ENCODE measurements at places on chromosomes 2 and 18.

GRCh38 chr2:44178950-44179349, 10.3 kb downstream of the PPM1B start:
- DNase-seq = no peak

DNA sequence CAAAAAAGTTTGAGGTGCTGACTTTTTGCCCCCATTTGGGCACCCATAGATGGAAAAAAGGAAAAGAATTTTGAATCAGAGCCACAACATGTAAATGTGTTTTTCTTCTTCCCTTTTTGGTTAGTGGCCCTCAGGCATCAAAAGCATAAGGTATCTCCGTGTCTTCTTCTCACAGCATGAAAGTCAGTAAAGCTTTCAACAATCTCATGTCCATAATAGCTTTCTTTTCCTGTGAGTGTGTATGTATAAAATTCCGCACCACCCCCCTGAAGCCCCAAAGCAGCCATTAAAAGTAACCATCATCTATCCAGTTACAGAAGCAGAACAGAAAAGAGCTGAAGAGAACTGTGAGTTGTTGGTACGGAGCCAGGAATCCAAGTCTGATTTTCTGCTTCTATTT, 1539.7 kb upstream of the ACVR2A start:
- no peak for DNase-seq

DNA sequence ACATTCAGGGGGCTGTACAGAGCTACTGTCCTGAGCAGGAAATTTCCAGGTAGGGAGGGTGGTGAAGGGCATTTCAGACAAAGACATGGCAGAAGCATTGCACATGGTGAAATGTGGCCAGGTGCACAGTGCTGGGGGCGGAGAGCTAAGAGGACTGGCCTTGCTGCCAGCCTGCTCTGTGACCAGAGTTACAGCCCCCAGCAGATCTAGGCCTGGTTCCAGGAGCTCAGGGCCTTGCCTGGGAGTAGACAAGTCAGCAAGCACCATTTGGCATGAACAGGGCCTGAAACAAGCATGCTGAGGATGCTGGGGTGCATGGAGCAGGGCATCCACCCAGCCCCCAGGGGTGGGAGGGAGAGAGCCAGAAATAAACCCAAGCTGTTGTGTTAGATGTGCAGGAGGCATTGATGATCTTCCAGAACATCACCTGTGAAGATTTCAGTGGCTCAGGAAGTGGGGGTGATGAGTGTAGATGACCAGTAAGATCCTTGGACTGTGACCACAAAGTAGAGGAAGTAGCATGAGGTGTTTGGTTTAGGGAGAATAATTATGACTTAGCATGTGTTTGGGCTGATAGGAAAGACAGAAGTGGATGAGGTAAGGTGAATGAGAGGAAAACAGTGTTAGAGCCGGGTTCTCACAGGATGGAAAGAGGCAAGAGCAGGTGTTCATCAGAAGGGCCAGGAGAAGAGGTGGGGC, 61.1 kb downstream of the COA5 start:
- no peak for DNase-seq

DNA sequence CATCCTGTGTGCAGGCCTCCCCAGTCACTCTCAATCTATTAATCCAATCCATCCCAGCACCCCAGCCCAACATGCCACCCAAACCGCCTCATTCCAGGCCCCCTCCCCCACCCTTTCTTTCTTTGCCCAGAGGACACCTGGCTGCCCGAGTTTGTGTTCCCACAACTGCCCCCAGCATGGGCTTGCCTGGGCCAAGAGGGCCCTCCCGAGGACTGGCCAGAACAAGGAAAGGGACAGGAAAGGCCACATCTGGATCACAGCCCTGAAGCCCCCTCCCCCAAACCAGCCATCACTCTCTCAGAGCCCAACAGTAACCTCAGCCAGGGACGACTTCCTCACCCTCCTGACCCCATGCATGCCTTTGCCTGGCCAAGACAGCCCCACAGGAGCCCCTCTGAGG, 1.2 kb downstream of the TNS1 start:
- no peak for DNase-seq

DNA sequence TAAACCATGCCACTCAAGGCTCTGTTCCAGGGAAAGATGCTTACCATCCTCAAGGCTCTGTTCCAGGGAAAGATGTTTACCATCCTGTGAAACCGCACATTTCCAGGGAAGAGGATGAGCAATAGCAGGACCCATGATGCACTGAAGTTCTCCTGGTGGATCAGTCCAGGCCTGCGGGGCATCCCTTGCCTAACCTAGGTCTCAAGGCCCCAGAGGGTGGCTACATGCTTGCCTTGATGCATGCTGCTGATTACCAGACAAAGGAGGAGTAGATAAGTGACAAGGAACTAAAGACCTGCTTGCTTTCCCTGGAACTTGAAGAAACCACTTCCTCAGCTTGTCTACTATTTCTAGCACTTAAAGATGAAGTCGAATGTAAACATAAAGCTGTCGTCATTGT, 111.0 kb upstream of the LINC00305 start:
- no peak for DNase-seq

DNA sequence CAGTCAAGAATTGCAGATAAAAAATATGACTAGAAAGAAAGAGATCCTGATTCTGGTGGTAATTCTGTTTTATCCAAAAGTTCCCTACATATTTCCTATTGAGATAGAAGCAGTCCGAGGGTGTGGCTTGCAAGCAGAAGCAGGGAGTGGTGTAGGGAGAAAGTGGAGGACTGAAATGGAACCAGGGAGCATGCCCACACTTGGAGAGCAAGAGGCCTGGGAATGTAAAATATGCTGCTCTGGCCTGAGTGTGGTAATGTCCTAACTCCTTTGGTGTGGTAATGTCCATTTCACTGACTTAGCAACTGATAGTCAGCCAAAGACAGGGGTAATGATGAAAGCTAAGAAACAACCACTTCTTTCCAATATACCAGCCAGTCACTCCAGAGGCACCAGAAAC, 30.1 kb upstream of the FMNL2 start:
- DNase-seq = no peak

- DNase-seq = no peak
Measured at GRCh38 chr2:171124541-171124940, 36.2 kb downstream of the TLK1 start.

DNA sequence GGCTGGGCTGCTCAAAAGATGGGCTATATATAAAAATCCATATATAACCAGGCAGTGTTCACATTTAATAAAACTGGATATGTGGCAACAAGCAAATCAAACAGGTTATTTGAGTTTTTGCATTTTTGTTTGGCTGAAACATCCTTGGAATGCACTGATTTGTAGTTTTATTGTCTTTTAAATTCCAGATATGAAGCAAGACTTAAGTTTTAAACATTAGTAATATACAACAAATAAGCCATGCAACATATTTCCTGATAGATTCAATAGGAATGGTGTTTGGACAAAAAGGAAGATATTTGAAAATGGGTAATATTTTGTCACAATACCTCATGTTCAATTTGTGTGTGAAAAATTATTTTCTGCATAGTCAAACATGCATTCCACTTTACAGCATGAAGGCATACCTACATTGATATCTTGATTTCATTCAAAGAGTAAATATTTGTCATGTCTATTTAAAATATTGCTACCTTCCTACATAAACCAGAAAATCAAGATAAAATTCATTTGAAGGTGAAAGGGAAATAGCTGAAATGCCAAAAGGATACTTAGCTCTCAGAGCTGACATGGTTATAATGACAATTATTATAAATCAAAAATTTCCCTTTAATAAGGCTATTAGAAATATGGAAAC, 132.3 kb upstream of the NETO1 start:
- no peak for DNase-seq

- no peak for DNase-seq
Measured at GRCh38 chr18:10405816-10406663, 48.4 kb upstream of the APCDD1 start.

- no peak for DNase-seq
Measured at GRCh38 chr18:31439807-31440325, 7.7 kb upstream of the DSG3 start.

- no peak for DNase-seq
Measured at GRCh38 chr2:181570833-181571661, 85.9 kb downstream of the CERKL start.

DNA sequence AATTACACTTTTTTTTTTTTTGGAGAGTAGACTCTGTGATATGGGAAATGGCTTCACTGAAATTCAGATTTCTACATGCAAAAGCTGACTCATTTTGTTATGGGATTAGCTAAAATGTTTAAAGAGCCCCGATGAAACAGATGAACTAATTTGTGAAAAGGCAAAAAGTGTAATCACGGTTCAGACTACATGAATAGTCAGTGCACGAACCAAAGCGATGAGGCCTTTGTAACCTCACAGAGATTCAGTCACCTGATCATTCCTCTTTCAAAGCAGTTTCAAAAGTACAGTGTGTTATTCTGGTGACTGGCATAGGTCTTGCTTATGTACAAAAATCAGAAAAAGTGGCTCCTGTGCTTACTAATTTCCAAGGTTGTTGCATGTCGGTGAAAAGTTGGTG, 44.6 kb downstream of the TGIF1 start:
- DNase-seq = no peak

- no peak for DNase-seq
Measured at GRCh38 chr2:182628916-182629315, 87.1 kb upstream of the DNAJC10 start.

GRCh38 chr2:234451852-234452625, 44.8 kb downstream of the ARL4C start:
- no peak for DNase-seq

GRCh38 chr2:236204953-236205352, 36.8 kb upstream of the GBX2 start:
- DNase-seq = no peak

GRCh38 chr2:3442185-3442584, 62.7 kb downstream of the TRAPPC12 start:
- no peak for DNase-seq

GRCh38 chr2:85628658-85629057, 12.7 kb downstream of the USP39 start:
- no peak for DNase-seq

DNA sequence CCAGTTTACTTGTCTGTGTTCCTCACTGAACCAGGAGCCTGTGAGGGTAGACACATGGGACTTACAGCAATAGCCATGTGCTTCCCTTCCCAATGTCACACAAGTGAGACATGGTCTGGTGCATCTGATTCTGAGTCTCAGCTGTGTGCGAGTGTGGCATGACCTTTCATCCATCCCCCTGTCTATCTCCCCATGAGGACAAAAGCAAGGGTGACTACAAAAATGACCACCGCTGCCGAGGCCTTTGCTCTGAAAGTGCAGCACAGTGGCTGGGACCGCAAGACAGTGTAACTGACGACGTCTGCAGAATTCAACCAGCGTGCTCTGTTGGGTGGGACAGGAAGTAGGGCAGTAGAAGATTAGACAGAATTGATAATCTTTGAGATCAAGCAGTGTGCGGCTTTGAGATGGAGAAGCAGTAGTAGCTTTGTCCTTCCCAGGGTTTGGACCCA, 50.5 kb downstream of the RAB31 start:
- no peak for DNase-seq

GRCh38 chr2:17506736-17507616, 11.3 kb downstream of the RAD51AP2 start:
- DNase-seq = no peak

- no peak for DNase-seq
Measured at GRCh38 chr18:69259282-69259681, 141.4 kb upstream of the DOK6 start.

DNA sequence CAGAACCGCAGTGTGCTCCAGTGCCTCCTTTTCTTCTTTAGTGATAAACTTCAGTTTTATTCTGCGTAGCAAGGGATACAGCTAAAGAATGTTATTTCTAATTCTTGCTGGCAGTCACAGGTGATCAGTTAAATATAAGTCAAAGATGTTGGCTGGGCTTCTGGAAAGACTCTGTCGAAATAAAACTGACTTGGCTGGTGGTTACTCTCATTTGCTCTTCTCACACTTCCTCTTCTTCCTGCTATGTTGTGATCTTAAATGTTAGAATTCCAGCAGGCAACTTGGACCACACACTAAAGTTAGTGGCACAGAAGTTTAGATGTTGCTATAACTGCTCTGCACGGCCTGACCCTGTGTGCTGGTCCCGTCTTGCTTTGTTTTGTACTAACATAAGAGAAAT, 278.6 kb downstream of the CDH19 start:
- no peak for DNase-seq

DNA sequence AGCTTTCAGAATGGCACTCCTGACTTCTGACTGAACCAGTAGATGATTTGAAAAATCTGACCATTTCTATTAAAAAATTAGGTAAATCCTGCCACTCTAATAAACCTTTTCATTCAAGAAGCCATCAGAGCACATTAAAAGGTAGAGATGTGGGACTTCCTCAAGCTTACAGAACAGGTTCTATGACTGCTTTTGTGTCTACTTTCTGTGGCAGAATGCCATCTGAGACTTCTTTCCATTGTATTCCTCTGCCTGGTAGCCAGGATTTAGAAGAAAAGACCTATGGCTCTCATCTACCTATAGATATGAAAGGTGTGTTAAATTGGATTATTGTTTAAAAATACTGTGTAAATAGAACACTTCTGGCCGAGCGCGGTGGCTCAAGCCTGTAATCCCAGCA, 99.9 kb upstream of the NABP1 start:
- no peak for DNase-seq

- no peak for DNase-seq
Measured at GRCh38 chr2:121128741-121129659, 156.0 kb downstream of the TFCP2L1 start.

Data from omental fat pad (tissue), 4 donors.